Stimulated activated CD8-positive, alpha-beta memory T cell treated with anti-CD3 and anti-CD28 coated beads, Interleukin-12 subunit alpha, Interleukin-12 subunit beta, amount 100 ng/mL, for 4 hours (primary cell): ENCODE measurements at places on chromosomes 13 and 19.
A peak's percentile ranks its signal among the peaks of the same experiment; 100 is the strongest.

DNA sequence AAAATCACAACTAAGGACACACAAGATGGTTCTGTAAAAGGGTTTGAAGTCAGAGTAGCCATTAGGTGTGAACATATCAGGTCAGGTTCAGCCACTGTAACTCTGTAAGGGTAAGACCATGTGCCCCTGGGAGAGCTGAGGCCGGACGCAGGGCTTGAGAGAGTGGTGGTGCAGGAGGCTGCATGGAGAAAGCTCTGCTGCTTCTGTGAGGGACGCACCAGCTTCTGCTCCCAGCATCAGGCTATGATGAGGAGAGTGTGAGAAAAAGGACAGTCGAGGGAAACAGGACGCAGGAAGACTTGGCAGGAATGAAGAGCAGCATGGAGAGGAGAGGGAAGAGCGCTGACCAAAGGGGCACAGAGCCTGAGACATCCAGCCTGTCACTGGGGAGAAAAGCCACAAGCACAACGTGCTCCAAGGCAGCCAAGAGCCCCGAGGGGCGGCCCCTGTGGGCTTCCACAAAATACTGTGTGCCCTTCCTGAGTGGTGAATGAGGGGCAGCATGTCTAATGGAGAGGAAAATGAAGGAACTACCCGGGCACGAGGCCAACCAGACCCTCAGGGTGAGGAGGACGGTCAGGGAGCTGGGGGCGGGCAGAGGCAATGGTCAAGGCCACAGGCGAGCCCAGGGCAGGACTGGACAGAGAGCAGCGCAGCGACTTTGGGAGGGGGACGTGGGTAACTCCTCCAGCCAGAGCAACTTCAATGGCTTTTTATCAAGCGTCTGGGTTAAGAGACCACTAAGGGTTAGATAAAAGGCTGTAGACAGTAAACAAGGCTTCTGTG lies 107.7 kb downstream of the COL4A1 start:
- no peak for DNase-seq

GRCh38 chr19:19067276-19068072 lies 3.7 kb downstream of the SLC25A42 start:
- DNase-seq = no peak

- DNase-seq = no peak
Measured at GRCh38 chr13:64248371-64249065, 2832.9 kb upstream of the PCDH20 start.

GRCh38 chr13:98141509-98142379 lies 1.1 kb upstream of the FARP1 start:
- no peak for DNase-seq

GRCh38 chr13:26855921-26856320 lies 95.3 kb upstream of the GPR12 start:
- no peak for DNase-seq

DNA sequence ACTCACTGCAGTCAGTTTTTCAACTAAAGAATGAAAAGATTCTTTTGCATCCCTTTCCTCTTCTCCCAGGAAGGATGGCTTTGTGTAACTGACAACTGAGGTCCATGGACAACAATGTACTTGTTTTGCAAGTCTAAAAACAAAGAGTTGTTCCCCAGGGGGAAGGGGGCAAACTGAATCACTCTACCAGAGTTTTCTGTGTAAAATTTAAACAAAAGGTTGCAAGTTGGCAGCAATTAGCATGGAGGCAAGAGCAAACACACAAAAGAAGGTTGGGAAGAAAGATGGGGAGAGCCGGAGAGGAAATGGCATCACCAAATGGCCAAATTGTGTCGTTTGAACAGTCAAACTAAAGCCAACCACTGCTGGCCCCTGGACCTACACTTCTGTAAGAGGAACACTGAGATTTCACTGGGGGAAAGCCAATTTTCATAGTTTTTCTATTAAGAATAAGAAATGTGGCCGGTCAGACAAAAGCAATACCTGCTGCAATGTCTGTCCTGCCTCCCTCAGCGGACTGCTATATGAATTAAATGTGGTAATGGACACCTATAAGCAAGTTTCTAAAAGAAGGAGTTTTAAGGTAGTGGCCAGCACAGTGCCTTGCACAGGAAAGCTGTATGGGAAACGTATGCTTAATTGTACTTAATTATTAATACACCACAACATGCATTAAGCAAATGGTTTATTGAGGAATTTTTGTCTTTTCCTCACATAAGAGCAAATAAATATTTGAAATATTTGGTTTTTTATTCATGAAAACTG lies 16.1 kb upstream of the SACS start:
- no peak for DNase-seq

DNA sequence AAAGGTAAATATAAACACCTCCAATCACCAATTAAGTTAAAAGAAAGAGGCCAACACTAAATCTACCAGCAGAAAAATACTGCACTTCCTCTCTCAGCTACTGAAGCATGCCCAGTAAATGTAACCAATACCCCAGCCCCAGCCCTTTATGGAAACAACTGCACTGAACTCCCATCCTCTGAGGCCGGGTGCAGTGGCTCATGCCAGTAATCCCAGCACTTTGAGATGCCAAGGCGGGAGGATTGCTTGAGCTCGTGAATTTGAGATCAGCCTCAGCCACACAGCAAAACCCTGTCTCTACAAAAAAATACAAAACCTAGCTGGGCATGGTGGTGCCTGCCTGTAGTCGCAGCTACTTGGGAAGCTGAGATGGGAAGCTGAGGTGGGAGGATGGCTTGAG lies 221.6 kb upstream of the SOX21 start:
- DNase-seq = no peak

DNA sequence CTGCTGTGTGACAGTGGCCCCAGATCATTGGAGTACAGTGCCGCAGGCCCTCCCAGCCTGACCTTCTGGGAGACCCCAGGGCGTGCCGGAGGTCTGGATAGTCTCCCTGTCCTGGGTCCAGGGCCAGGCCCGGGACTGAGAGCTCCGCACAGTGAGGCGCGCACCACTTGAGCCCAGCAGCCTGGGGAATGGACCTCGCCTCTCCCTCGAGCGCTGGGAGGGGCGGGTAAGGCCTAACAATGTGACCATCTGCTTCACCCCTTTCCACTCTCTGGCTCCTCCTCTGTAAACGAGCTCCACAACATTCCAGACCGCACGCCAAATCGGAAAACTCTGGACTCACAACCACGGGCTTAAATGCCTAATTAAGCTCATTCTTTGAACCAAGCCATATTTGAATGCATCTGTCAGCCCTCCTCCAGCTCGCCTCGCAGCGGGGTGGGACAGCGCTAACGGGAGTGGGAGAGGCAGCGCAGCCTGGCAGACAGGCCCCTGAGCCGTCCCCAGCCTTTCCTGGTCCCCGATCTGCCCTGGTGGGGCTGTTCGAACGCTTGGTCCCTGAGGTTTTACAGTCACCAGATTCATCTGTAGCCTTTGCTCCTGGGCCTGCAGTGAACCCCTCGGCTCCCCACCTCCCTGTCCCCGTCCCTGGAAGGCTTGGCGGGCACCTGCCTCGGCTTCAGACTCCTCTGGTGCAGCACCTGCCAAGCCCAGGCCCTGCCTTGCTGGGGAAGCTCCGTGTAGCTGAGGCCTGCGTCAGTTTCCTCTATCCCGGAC lies 120.7 kb upstream of the VSTM2B start:
- no peak for DNase-seq

DNA sequence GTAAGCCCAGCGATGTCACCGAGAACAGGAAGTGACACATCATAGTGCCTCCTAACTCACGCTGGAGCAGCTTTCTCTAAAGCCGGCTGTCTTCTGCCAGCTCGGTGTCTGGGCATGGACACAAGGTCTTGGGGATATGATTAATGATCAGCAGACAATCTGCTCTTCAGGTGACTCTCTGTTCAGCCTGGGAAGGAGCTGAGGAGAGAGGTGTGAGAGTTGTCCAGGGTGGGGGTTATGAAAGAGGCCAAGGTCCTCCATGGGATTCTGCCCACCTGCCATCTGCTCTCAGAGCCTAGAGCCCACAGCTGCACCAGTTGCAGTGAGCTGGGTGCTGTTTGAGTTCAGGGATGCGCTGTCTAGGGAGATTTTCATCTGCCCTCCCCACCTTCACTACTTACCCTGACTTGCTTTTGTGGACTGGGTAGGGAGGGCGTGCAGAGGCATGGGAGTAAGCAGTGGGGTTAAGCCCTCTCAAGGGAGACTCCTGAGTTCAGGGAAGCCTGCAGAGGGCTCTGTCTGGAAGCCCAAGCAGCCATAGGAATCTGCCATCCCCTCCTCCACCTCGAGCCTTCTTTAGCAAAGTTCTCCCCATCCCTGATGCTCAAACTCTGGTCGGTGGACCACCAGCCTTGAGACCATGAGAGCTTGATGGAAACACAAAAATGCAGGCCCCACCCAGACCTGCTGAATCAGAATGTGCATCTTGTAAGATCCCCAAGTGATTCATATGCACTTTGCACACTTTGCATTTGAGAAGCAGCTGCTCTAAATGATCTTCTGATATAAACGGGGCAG lies 539.7 kb downstream of the RFC3 start:
- no peak for DNase-seq

GRCh38 chr13:32092496-32092895 lies 60.9 kb downstream of the FRY start:
- DNase-seq = no peak

- no peak for DNase-seq
Measured at GRCh38 chr13:76825430-76825829, 60.8 kb downstream of the KCTD12 start.

GRCh38 chr19:4473763-4474513 lies 1.8 kb downstream of the HDGFL2 start:
- DNase-seq = no peak

DNA sequence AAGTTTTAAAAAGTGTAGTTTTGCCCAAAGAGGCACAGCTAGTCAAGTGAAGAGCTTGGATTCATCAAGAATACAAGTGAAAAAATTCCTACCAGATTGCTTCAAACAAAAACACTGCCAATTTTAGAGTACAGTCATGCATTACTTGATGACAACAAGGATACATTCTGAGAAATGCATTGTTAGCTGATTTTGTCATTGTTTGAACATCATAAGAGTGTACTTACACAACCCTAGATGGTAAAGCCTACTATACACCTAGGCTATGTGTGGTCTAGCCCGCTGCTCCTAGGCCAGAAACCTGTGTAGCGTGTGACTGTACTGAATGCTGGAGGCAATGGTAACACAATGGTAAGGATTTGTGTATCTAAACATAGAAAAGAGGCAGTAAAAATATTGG lies 41.1 kb downstream of the TMTC4 start:
- DNase-seq = no peak

GRCh38 chr13:67117010-67117550 lies 113.1 kb downstream of the PCDH9 start:
- DNase-seq = no peak

DNA sequence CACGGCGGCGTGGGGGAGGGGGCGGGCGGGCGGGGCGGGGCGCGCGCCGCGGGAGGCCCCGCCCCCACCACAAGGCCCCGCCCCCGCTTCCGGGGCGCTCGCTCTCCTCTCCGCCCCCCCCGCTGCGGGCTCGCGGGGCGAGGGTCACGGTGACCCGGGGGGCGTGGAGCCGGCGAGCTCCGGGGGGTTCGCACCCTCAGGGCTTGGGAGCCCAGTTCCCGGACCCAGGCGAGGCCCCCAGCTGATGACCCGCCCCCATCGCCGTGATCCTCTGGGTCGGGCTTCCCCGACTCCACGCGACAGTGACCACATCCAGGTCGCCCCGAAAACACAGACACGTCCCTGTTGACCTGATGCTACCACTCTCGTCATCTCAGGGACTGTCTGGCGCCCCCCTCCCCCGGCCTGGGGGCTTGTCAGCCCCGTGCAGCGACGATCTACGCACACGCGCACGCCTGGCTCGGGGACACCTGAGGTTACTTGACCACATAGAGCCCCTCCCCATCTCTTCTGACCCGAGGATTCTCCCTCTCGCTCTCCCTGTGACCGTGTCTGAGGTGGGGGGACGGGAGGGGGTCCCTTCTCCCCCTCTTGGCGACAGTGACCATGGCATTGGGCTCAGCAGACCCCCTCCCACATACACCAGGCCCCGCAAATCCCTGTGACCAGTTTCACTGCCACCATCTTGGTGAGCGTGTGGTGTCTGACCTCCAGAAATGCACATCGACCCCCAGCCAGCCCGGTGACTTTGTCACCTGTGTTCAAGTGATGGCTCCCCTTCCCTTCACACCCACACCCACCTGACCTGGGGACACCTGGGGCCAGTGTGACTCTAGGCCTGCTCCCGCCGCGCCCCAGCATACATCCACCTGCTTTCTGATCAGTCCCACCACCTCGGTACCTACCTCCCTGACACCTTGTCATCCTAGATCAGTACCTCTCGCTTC lies 670 bp downstream of the MAP2K7 start:
- DNase-seq = no peak

- DNase-seq = peak; percentile 74
Measured at GRCh38 chr19:19627621-19628500, at the start of gene LPAR2. Gene LPAR2, minus strand, starts transcription at chr19:19628220. Its CDS starts 945 bp downstream, at chr19:19627275.
